Left colon (tissue), 2 donors: ENCODE measurements at places on chromosomes 7 and 10.

DNA sequence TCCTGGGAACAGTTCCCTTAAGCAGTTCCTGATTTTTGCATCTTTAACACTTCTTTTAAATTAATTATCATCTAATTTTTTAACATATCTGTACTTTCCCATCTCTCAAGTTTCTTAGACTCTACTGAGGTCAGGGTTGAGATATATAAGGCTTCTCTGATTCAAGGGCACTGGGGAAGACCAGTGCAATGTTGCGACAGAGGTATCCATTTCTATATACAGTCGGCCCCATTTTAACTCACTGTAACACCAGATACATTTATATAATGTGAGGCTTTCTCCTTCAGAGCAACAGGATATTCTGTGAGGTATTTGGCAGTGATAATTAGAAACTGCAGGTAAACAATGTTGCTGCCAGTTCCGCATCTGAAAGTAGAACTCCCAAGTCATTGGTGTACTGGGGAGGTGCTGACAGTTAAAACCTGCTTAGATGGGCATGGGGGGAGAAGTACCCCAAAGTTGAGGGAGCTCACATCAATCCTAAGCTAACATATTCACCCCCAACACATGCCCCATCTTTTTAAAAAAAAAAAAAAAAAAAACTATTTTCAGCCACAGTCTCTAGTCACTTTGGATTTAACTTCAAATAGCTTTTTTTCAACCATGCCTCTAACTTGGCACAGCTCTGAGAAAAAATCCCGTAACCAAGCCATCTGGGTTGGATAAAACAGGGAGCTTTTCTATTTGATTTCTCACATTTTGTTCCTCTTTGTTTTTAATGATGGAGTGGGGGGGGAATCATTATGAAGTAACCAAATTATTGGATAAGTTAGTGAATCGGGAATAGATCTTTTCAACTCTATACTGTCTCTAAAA lies 62.9 kb downstream of the REEP3 start:
- no peak for DNase-seq

DNA sequence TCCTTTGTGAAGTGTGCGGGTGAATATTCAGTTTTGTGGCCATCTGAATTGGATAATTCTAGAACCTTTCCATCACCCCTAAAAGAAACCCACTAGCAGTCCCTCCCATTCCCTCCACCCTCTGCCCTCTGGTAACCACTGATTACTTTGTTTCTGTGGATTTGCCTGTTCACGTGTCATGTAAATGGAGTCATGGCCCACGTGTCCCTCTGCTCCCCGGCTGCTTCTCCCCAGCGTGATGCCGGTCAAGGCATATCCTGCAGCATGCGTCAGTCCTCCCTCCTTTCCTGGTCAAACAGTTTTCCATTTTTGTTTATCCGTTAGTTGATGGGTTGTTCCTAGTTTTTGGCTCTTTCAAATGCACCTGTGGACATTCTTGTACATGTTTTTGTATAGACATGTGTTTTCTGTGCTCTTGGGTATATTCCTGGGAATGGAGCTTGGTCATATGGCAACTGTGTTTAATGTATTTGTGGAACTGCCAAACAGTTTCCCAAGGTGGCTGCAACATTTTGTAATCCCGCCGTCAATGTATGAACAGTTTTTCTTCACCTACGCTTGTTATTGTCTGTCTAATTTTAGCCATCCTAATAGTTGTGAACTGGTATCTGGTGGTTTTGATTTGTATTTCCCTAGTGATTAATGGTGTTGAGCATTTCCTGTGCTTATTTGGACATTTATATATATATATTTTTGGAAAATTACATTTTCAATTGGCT lies 22.4 kb downstream of the PPP2R2D start:
- DNase-seq: no peak

DNA sequence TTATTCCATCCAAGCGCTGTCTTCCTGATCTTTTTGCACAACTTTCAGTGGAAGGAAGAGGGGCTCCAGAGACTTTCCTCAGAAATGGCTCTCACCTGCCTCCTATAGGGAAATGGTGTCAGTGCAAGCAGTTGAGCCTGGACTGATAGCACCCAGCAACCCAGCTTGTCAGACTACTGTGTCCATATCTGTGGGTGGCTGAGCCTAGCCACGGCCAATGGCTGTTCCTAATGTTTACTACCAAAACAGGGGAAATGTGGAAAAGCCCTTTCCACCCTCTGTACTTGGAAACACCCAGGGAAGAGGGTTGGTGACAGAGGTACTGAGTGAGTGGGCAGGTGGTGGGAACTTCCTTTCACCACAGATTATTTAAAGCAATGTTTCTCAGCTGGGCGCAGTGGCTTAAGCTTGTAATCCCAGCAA lies 4.3 kb upstream of the YKT6 start:
- DNase-seq: no peak

- no peak for DNase-seq
Measured at GRCh38 chr10:120735315-120735714, 115.8 kb upstream of the WDR11 start.

- DNase-seq: no peak
Measured at GRCh38 chr7:49797987-49798660, 24.7 kb downstream of the VWC2 start.

- DNase-seq: no peak
Measured at GRCh38 chr10:49387071-49387470, 8.8 kb downstream of the DRGX start.

DNA sequence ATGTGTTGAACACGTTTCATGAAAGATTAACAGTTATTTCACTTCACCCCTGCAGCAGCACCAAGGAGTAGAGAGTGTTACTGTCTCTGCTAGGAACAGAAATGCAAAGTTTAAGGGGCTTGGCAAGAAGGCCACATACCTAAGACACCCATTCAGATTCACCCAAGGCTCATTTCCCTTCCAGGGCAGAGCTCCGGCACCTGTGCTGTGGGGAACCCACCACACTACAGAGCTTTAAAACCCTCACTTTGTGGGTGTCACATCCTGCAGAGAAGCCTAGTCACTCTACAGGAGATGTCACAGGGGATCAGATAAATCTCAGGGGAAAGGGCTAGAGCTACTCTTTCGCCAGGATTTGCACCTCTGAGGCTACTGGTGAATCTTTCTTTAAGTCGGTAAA lies 176.1 kb upstream of the KLF6 start:
- no peak for DNase-seq
